ENCODE measurements at places on chromosomes 7 and 10. TPM values are rescaled to one million over a fixed set of nuclear protein-coding genes. Genes with fewer than 3 reads are reported as not detected.

CALHM3 gene
- total RNA-seq: 0.13 TPM

ITPRID1 gene
- total RNA-seq: 0.09 TPM

SMKR1 gene
- total RNA-seq: 3.7 TPM

EIF5AL1 gene
- total RNA-seq: 0.25 TPM

TAC1 gene
- total RNA-seq: not detected

GJD4 gene
- not detected for total RNA-seq

KLF14 gene
- total RNA-seq: 0.68 TPM

CCL26 gene
- total RNA-seq: 6.9 TPM

GRID2IP gene
- total RNA-seq: not detected

GRB10 gene
- 52.9 TPM for total RNA-seq

TBL2 gene
- 52.4 TPM for total RNA-seq

RSU1 gene
- total RNA-seq: 22.5 TPM

STAM gene
- total RNA-seq: 26.2 TPM

CASP7 gene
- total RNA-seq: 11.1 TPM

LIPM gene
- total RNA-seq: not detected
